ENCODE measurements at places on chromosomes 7 and 10.

GRCh38 chr10:24277771-24278170 is 68.8 kb downstream of the KIAA1217 start:
- no peak for DNase-seq

- peak; percentile 74 for DNase-seq
These were observed 214.2 kb downstream of the ANK3 start for GRCh38 chr10:60175441-60175971.

DNA sequence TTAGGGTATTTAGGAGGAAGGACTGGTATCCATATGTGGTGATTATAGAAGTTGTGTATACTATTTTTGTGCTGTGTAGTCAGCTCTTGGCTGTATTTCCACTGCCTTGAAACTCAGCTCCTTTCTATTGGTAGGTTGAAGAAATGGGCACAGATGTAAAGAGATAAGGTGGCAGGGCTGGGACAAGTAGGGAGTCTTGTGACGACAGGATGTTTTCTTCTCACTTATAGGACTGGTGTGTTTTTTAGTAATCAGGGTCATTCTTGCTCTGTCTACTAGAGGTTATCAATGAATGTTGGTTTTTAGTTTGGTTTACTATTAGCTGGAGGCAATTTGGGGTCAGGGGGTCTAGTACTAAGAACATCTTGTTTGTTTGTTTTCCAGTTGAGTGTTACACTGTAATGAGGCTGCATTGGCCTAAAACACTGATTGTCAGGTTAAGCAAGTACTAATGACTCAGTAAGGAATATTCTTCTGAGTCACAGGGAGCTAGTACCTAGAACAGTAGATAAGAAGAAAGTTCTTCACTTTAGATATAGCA is 11.8 kb downstream of the UBN2 start:
- DNase-seq: peak; percentile 80

DNA sequence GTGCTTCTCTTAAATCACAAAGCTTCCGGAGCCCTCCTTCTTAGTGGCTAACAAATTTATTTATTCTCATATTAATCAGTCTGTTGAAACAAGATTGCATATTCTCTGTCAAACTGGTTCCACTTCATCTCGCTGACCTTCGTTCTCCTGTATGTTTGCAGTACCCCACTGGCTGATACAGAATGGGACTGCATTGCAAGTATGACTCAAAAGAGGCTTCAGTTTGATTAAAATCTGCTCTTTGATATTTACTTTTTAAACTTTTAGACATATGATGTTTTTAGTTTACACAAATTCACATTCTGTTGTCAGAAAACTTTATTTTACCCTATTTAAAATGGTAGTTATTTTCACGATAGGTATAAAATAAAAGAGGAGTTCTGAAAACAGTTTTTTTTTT is 14.3 kb upstream of the ARHGAP12 start:
- peak; percentile 86 for DNase-seq

- peak; percentile 7 for DNase-seq
These were observed 158.1 kb downstream of the AHR start for GRCh38 chr7:17456541-17456940.

- peak; percentile 54 for DNase-seq
These were observed 413.6 kb upstream of the PCDH15 start for GRCh38 chr10:55214608-55215007.

- DNase-seq: no peak
These were observed 91.3 kb upstream of the BET1 start for GRCh38 chr7:94095316-94096009.

DNA sequence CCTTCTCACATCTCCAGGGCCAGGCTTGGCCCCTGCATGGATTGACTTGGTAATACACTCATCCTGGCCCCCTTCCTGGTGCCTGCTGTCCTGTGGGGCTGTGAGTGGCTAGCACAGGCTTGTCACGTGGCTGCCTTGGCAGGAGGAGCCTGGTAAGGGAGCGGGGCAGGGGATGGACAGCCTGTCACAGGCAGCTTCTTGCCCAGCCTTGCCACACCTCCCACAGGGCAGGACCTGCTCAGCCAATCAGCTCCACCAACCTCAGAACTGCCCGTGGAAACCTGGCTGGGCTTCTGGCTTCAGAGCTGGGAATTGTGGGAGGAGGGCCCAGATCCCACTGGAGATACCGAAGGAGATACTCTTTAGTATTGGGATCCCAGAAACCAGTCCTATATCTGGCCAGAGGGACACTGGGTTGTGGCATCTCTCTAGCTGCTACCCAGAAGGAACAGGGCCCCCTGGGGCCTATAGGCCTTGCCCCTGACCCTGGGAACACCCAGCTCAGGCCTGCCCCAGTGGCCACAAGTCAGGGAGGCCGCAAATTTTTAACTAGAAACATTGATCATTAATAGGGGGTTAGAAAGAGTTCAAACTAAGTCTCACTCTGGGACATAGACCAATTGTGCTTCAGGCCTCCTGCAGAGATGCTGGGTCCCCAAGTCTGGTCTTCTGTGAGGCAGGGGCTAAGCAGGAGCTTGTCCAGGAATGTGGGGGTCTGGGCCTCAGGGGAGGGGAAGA is at the start of gene HOGA1:
Gene HOGA1 (plus strand): TSS at position 330 of the 738 bp plus-strand sequence. CDS start 315 bp downstream, at position 645.
- DNase-seq: peak; percentile 35

- DNase-seq: no peak
These were observed 172.6 kb downstream of the ZNF248 start for GRCh38 chr10:37684765-37685164.

- DNase-seq: peak; percentile 87
These were observed 1.6 kb downstream of the AIFM2 start for GRCh38 chr10:70130878-70131559.

- DNase-seq: no peak
These were observed 191.2 kb upstream of the SH2B2 start for GRCh38 chr7:102095321-102096011.

- DNase-seq: peak; percentile 61
These were observed 77.3 kb downstream of the ARMC3 start for GRCh38 chr10:23005150-23005549.

GRCh38 chr10:114458955-114459354 is 54.7 kb upstream of the AFAP1L2 start:
- DNase-seq: peak; percentile 47

- DNase-seq: peak; percentile 13
These were observed 126.5 kb upstream of the CHRM2 start for GRCh38 chr7:136741941-136742340.

DNA sequence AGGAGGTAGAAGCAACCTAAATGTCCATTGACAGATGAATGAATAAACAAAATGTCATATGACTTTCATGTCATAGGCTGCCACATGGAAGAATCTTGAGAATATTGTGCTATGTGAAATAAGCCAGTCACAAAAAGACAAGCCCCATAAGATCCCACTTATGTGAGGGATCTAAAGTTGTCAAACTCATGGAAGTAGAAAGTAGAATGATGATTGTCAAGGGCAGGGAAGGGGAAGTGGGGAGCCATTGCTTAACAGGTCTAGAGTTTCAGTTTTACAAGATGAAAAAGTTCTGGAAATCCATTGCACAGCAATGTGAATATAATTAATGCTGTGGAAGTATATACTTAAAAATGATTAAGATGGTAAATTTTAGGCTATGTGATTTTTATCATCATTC is 229.3 kb upstream of the KMT2E start:
- DNase-seq: no peak

- no peak for DNase-seq
These were observed 79.4 kb downstream of the HYCC1 start for GRCh38 chr7:22934473-22935065.

GRCh38 chr7:23055582-23056178 is 41.8 kb upstream of the HYCC1 start:
- DNase-seq: peak; percentile 81

DNA sequence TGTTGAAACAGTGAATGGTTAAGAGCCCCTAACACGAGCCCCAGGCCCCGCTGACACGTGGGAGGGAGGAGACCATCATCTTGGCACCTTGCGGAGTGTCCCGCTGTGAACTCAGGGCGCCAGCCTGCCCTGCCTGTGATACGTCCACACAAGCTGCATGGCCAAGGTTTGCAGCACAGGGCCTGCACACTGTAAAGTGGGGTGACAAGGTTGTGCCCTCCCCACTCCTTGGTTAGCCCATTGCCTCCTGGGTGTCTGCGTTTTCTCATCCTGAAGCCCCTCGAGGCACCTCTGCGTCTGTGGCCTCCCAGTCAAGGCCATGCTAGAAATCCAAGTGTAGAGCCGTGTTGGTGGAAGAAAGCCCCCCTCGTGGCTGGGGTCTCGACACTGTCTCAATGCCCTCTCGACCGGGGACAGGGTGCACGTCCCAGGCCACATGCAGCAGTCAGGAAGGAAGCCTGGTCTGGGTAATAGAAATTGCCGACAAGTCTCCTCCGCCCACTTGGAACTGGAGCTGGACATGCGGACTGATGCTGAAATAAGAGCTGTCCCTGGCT is 192.1 kb downstream of the DNAJB6 start:
- no peak for DNase-seq

GRCh38 chr7:72058579-72058978 is 353.6 kb downstream of the CALN1 start:
- DNase-seq: no peak

Measured in PC-3 (cell line).